Omental fat pad (tissue), 4 donors: ENCODE measurements at places on chromosomes 7 and 10.

GRCh38 chr10:58920655-58921003, 255.8 kb upstream of the PHYHIPL start:
- DNase-seq: no peak

DNA sequence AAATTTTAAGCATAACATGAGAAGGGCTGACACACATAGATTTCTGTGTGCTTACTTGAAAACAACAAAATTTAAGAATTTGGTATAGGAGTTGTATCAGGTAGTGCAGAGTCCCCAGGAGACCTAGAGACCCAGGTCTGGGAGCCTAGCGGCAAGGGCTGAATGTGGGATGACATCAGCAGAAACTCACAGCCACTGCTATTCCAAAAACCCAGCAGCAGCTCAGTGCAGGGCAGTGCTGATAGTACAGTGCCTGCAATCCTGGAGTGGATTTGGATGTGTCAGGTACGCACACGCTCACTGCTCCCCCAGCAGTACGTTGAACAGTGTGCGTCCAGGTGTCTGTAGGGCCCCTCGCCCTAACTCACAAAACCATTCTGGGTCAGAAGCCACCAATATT, 87.1 kb downstream of the EGFR start:
- DNase-seq: no peak

DNA sequence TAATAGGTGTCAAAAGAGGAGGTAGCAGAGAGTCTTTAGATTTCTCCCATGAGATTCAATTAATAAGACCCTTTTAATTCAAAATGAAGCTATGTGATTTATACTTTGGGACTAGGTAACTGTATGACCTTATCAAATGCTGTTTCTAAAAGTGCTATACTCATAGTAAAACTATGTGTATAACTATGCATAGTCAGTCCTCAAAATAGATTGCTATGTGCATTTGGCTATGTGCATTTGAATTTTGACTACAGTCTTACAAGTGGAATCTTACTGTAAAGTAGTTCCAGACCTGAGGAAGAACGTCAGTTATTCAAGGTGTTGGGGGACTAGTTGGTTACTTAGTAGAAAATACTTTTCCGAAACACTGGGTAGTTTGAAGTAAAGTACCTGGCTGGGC, 36.9 kb downstream of the ADD3 start:
- no peak for DNase-seq

DNA sequence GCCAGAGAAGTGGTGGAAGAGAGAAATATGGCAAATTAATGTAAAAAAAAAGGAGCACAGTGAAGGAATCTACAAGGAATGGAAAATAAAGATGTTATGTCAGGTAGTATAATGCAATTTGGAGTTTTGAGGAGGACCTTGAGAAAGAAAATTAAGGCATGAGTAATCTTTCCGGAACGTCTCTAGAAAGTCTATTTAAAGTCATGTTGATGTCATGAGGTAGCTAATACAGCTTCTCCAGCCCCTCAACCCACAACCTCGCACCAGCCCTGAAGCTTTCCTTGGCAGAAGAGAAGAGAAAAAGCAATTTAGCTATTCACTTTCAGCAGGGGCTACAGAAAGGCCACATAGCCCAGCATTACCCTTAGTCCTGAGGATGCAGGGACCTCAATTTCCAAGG, 22.5 kb downstream of the TRDMT1 start:
- no peak for DNase-seq

- DNase-seq: no peak
Observed at GRCh38 chr10:132298038-132298881, 9.5 kb downstream of the STK32C start.

GRCh38 chr7:54969208-54969967, 49.4 kb upstream of the EGFR start:
- no peak for DNase-seq

DNA sequence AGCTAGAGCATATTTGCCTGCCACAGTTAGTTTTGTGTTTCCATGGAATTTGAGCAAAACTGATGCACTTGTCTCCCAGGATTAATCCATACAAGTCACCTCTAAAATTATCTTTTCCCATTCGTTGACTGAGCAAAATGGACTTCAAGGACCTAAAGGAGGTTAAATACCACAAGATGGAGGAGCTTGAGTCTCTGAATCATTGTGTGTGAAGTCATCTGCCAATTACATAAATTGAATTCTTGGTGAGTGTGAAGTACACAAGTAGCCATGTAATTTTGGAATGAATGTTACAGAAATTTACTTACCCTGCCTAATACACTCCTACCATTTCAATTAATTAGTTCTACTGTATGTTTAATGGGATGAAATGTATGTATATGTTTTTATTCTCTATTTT, 501.7 kb upstream of the POT1 start:
- DNase-seq: no peak

- no peak for DNase-seq
Observed at GRCh38 chr7:80907141-80907601, 11.7 kb downstream of the SEMA3C start.

DNA sequence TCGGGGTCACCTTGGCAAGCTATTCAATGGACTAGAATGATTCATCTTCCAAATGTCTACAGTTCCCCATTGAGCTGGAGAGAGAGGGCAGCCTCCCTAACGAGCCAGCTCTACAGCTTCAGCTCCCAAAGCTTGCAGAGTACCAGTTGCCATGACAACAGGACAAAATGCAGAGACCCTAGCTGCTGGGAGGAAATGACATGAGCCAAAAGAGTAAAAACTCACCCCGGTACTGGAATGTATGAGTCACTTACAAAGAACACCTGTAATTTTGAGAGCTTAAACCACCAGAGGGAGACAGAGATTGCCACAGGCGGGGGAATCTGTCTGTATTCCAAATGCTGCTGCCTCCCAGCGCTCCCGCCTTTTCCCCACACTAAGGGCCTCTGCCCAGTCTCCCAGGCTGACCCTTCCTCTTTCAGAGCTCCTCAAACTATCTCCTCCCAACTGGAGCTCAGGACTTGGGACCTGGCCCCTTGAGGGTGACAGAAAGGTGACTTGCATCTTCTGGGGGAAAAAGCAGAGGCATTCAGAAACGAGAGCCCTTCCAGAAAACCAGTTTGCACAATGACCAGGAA, 95.5 kb downstream of the CUL2 start:
- no peak for DNase-seq

- DNase-seq: no peak
Observed at GRCh38 chr10:62506371-62506770, 132.2 kb downstream of the ZNF365 start.
